GM23338 (cell line): ENCODE measurements at places on chromosomes 6 and 20. TPM values are rescaled to one million over a fixed set of nuclear protein-coding genes. Genes with fewer than 3 reads are reported as not detected.

The MCCD1 gene
- total RNA-seq, result not detected in 2 replicates

The TMEM74B gene
- 3.6 and 4.8 TPM in 2 replicates for total RNA-seq

DNA sequence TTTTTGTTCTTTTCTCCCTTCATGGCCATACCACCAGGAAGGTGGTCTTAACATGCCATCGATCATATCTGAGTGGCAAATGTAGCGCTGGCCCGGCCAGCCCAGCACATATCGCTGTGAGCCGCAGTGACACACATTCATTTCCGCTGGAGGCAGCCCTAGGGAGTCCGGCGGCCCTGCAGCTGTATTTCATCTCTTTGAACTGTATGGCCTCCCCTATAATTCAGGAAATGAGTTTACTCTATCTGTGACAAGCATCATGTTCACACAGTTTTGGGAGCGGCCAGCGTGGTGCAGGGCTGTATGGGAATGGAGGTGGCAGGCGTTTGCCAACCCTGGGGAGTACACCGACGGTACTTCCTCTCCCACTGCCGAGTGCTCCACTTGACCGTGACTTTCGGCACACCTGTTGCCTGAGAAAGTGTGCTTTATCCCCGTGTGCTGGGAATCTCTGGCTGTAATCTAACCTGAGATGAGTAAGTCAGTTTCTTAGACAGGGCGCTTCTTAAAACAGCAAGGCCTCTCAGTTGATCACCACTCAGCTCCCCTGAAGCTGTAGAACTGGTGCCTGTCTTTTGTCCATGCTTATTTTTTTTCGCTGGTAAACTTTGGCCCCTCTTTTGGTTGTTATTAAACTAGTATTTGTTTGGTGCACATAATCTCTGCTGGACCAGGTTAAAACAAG lies 257.1 kb upstream of the TAB2 start:
- H3K4me1 ChIP-seq, result peaks cover 6% of the 10 kb centered on the region; the same call in 1 of the 2 replicates
- no peak for DNase-seq
- no peaks in the 10 kb centered on the region for H3K27me3 ChIP-seq

- H3K4me1 ChIP-seq, result no peaks in the 10 kb centered on the region
- no peaks in the 10 kb centered on the region for H3K36me3 ChIP-seq
- no peak overlapping the region for H3K27ac ChIP-seq
Observed at GRCh38 chr6:20827798-20828197, 293.5 kb downstream of the CDKAL1 start.

GRCh38 chr6:129989396-129989795 lies 29.0 kb upstream of the L3MBTL3 start:
- H3K4me3 ChIP-seq, result no peak overlapping the region
- no peaks in the 10 kb centered on the region for H3K27me3 ChIP-seq
- H3K36me3 ChIP-seq, result no peaks in the 10 kb centered on the region
- no peak for DNase-seq
- H3K27ac ChIP-seq, result no peak overlapping the region

DNA sequence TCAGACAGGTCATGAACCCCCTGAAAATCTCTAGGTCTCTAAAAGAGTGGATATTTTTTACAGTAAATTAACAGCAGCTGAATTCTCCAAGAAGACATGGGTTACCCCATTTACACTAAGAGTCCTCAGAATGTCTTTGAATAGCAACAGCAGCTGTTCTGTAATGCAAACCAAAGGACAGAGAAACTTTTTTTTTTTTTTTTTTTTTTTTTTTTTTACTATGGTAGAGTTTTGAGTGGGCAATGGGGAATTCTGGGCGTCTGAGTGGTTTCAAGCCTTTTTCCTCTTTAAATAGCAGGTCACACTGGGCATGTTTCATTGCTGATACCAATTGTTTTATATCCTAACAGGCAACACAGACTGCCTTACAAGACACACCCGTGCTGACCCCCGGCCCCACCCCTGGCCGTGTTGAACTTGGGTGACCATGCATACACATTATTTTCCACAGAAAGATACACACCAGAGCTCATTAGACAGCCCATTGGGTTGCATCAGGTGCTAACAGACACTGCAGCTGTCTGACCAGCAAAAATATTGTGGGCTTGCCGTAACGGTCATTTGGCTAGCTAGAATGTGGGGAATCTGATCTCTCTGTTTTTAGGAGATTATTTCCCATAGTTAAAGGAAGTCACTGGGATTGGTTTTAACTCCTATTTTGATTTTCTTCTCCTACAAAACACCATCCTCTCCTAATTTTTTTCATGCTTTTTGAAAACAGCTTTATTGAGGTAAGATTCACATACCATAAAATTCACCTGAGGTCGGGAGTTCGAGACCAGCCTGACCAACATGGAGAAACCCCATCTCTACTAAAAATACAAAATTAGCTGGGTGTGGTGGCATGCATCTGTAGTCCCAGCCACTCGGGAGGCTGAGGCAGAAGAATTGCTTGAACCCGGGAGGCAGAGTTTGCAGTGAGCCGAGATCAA lies 26.7 kb upstream of the IRF4 start:
- no peak for DNase-seq
- H3K27ac ChIP-seq, result no peak overlapping the region
- H3K4me1 ChIP-seq, result peaks cover 9% of the 10 kb centered on the region; the same call in 1 of the 2 replicates
- no peak overlapping the region; the same call in 1 of the 2 replicates for H3K4me3 ChIP-seq
- H3K36me3 ChIP-seq, result peaks cover 30% of the 10 kb centered on the region
- H3K27me3 ChIP-seq, result no peaks in the 10 kb centered on the region

GRCh38 chr6:112193535-112194051 lies 60.8 kb downstream of the LAMA4 start:
- peaks cover 8% of the 10 kb centered on the region; the same call in 1 of the 2 replicates for H3K4me1 ChIP-seq
- no peak overlapping the region for H3K4me3 ChIP-seq
- H3K27me3 ChIP-seq, result no peaks in the 10 kb centered on the region
- no peaks in the 10 kb centered on the region for H3K36me3 ChIP-seq
- H3K27ac ChIP-seq, result no peak overlapping the region

DNA sequence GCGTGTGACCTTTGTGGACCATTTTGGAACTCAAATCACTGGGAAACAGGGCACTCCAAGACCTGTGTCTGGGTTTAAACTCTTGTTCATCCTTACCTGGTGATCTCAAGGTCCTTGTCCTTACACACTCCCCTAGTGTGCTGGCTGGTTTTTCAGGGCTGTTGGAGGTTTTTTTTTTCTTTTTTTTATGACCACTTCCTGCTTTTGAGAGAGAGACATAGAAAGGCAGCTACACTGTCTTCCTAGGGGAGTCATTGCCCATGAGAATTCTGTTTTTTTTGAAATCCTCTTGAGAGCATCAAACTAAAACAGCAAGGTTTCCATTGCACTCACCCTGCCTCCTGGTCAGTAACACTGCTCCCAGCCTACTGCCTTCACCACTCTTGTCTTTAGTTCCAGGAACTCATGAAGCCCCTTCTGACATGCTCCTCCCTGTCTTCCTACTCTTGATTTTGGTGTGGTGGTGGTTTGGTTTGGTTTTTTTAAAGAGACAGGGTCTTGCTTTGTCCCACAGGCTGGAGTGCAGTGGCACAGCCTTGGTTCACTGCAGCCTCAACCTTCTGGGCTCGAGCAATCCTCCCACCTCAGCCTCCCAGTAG lies 28.6 kb downstream of the PRPH2 start:
- H3K27ac ChIP-seq, result no peak overlapping the region
- H3K4me1 ChIP-seq, result no peaks in the 10 kb centered on the region
- peaks cover 33% of the 10 kb centered on the region; the same call in 1 of the 2 replicates for H3K36me3 ChIP-seq
- no peak for DNase-seq
- no peak overlapping the region for H3K4me3 ChIP-seq

DNA sequence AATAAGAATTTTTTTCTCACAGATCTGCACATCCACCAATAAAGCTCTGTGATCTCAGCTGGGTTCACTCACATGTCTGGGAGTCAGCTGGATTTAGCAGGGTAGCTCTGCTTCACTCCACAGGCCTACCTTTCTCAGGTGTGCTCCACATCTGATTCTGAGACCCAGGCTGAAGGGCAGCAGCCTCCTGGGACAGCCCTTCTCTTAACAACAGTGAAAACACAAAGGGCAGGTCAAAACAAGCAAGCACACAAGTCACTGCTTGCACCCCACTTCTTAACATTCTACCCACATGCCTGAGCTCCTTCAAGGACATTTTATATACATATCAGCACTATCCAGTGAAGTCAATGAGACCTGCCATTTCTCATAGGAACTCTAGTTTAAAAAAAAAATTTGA lies 96.0 kb upstream of the MAP3K4 start:
- H3K36me3 ChIP-seq, result no peaks in the 10 kb centered on the region
- peaks cover 12% of the 10 kb centered on the region; the same call in 1 of the 2 replicates for H3K4me1 ChIP-seq
- no peaks in the 10 kb centered on the region for H3K27me3 ChIP-seq
- no peak overlapping the region for H3K4me3 ChIP-seq
